ENCODE measurements at places on chromosomes 6 and 20. TPM values are rescaled to one million over a fixed set of nuclear protein-coding genes. Genes with fewer than 3 reads are reported as not detected.

DNA sequence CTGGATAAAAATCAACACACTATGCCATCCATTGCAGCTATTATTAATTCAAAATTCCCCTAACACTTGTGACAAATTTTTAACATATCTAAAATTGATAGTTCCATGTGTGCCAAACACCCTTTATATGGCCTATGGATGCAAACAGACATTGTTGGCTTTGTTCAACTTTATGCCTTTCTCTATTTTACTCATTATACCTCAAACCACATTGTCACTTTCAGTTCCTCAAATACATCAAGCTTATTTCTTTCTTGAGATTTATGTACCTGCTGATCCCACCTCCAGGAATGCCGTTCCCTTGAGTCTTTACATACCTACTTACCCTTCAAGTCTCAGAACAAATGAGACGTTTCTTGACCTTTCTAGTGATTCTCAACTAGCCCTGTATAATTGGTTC lies 193.5 kb upstream of the PLN start:
- no peak for DNase-seq

DNA sequence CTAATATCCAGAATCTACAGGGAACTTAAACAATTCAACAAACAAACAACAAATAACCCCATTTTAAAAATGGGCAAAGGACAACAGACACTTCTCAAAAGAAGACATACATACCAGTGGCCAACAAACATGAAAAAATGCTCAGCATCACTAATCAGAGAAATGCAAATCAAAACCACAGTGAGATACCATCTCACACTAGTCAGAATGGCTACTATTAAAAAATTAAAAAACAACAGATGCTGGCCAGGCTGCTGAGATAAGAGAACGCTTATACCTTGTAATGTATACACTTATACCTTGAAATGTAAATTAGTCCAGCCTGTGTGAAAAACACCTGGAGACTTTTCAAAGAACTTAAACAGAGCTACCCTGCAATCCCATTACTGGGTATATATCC lies 166.8 kb downstream of the IBTK start:
- DNase-seq = no peak

- DNase-seq = no peak
Measured at GRCh38 chr6:144349690-144350527, 64.8 kb downstream of the UTRN start.

DNA sequence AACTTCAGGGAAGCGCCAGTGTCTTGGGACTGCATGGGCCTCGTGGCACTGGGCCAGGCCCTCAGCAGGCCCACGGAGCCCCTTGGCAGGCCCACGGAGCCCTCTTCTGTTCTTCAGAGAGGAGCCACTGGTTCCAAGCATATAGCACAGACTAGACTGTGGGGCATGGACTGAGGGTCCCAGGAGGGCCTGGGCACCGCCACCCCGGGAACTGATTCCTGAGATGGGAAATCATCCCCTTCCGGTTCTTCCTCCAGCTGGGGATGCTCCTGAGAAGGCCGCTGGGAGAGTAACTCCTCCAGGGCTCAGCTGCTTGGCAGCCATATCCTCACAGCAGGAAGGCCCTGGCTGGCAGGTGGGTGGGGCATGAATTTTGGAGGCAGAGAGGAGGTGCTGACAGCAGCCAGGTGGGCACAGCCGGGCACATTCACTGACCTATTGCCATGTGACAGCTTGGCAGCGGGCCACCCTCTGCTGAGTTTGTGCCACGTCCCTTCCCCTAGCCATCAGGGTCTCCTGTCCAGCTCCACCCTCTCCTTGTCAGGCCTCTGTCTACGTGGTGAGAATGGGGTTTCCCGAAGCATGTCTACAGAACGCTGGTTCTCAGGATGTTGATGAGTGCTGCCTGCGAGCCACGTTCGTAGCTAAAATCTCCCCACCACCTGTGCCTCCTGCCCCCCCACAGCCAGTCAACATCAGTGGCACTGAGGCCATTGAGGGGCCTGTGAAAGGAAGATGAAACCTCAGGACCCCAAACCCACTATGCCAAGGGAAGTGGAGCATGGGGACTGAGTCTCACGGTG lies 152.1 kb downstream of the TAF4 start:
- DNase-seq = no peak

DNA sequence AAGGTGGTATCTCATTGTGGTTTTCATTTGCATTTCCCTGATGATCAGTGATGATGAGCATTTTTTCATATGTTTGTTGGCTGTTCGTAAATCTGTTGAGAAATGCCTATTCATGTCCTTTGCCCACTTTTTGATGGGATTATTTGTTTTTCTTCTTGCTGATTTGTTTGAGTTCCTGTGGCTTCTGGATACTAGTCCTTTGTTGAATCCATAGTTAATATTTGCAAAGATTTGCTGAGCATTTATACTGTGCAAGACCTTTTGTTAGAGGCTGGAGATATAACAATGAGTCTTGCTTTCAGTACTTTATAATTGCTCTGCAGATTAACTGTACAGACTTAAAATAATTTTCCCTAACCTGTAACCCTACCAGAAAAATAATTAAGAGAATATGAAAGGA lies 35.6 kb downstream of the PDE7B start:
- no peak for DNase-seq

GRCh38 chr20:21713470-21713869 lies 8.0 kb downstream of the PAX1 start:
- no peak for DNase-seq

GRCh38 chr6:89356642-89357170 lies 4.2 kb upstream of the UBE2J1 start:
- no peak for DNase-seq

DNA sequence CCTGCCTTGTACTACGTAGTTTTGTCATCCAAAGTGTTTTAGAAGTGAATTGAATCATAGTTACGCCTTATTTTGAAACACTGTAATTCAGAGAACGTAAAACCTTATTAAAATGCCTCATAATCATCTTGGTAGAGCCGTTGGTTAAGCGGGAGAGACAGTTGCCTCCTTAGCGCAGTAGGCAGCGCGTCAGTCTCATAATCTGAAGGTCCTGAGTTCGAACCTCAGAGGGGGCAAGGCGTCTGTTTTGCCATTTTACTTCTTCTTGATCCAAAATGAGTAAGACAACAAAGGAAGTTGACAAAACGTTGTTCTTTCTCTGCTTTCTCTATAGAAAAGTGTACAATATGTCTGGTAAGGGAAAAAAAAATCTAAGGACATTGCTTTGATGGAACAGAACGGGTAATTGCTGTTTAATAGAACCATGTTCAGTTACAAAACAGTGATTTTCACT lies 20.7 kb upstream of the TRIM27 start:
- no peak for DNase-seq

DNA sequence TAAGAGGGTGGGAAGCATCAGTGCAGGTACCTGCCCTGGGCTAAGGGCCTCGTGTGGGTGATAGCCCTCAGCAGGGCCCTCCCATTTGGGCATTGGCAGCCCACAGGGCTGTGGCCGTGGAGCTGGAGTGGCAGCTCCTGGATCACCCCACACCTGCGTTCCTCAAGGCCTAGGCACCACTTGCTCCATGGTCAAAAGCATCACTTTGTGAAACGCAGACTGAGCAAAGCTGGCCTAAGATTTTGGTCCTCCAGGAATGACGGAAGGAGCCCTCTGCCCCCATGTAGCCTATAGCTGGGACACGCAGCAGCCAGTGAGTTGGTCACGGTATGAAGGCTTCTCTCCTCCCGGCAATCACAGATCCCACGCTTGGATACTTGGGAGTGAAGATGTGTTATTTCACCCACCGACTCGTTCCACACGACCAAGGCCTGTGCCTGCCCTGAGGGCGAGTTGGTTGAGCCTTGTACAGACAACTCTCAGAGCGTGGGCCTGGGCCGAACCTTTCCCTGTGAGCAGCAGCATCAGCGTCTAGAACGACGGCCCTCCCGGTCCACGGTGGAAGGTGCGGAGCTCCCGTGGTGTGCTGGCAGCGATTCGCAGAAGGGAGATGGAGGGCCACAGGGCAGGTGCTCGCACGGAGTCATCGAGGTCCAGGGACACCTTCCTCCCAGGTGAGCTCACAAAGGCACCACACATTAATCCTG lies 39.7 kb downstream of the THBS2 start:
- no peak for DNase-seq

GRCh38 chr6:10736731-10737130 lies 10.9 kb upstream of the TMEM14B start:
- DNase-seq = no peak

The SLC35F1 gene
- 1.5 TPM for polyA plus RNA-seq

Data from forelimb muscle (tissue), 1 donor.